ENCODE measurements at places on chromosomes 2 and 18.

DNA sequence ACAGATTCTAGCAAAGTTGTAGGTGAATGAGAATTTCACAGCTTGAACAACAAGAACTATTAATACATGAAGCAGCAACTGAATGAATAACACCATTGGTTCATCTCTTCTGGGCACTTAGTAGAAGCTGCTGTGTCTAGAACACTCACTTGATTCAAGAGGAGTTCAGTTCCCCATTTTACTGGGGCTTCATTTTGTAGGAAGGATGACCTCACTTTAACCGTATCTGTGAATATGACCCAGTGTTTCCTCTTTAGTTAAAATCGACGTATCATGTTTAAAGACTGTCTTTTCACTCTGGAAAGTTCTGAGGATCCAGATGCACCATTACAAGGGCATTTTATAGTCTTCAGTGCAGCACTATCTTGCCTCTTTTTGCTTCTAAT, 47.8 kb downstream of the LRRTM1 start:
- DNase-seq, result no peak

GRCh38 chr2:235951982-235952381, 216.2 kb downstream of the GBX2 start:
- no peak for DNase-seq

GRCh38 chr18:54052732-54053429, 171.6 kb downstream of the MBD2 start:
- DNase-seq, result no peak

- no peak for DNase-seq
These were observed 1.8 kb upstream of the NFATC1 start for GRCh38 chr18:79393635-79394533.

Measured in BJ (cell line).